NCI-H1105 (cell line): ENCODE measurements at places on chromosomes 5 and 9.

- no peak for DNase-seq
Measured at GRCh38 chr5:129904667-129905472, 605 bp downstream of the CHSY3 start.

GRCh38 chr9:113350937-113351336, 1.6 kb downstream of the BSPRY start:
- no peak for DNase-seq

GRCh38 chr5:173916233-173916632, 28.1 kb downstream of the CPEB4 start:
- DNase-seq: no peak

GRCh38 chr5:64680289-64680688, 10.0 kb upstream of the SHISAL2B start:
- DNase-seq: no peak

DNA sequence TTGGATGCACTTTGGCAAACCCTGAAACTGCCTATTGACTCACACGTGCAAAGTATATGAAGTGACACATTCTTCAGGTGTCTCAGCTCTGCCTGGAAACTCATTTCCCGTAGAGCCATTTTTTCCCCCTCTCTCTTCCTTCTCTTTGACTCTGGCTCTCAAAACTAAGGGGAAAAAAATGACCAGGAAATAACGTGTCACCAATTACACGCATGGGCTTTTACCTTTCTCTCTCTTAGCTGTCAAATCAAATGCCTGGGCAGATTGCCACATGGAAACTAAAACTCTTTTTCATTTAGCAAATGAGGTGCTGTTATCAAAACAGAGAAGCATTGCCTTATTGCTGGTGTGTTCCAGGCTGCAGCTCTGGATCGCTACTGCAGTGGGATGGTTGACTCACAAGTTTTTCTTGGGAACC, 18.3 kb upstream of the IFNK start:
- no peak for DNase-seq

- DNase-seq: peak; percentile 7
Measured at GRCh38 chr5:172678902-172679301, 37.8 kb downstream of the NEURL1B start.
